GM18507 (cell line): ENCODE measurements at places on chromosomes 4 and X.

- no peak for DNase-seq
These were observed 1.7 kb upstream of the PPP2R2C start for GRCh38 chr4:6474053-6474568.

DNA sequence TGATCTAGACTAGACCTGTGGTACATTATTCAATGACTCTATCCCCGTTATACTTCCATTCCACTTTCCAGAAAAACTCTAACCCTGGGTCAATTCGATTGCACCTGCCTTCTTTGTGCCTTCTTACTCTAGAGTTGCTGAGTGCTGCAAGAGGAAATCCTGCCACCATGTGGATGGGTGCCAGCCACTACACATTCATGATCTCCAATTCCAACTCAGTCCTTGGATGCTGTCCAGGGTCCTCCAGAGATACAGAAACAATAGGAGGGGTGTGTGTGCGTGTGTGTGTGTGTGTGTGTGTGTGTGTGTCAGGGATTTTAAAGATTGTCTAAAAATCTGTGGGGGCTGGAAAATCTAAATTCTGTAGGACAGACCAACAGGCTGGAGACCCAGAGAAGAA, 42.9 kb upstream of the INTS6L start:
- no peak for DNase-seq

DNA sequence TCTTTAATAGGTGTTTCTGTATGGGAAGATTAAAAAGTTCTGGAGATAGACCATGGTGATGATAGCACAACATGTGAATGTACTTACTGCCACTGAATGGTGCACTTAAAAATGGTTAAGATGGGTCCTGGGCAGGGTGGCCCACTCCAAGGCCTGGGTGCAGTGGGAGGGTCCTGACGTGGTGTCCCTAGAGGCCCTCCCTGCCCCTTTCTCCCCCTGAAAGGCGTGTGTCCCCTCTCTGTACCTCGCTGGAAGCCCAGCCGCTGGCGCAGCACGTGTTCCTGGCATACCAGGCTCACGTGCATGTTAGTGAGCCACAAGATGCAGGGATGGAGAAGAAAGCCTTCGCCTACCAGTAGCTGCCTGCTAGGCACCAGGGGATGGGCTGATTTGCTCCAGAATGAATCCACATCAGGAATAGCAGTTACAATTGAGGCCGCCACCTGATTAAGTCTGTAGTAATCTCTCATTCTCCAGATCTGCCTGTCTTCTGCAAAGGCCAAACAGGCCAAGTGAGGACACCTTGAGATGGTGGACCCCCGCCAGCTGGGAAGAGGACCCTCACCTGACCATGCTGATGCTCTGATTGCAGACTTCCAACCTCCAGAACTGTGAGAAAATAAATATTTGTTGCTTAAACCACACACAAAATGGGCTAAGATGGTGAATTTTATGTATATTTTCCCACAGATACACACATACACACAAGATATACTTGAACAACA, 67.5 kb downstream of the COQ2 start:
- DNase-seq = no peak

- no peak for DNase-seq
These were observed 1.8 kb downstream of the RGS12 start for GRCh38 chr4:3294401-3295241.

GRCh38 chrX:96838537-96838936, 45.2 kb upstream of the RPA4 start:
- no peak for DNase-seq

- no peak for DNase-seq
These were observed 199.0 kb upstream of the NUDT6 start for GRCh38 chr4:123121241-123121907.

DNA sequence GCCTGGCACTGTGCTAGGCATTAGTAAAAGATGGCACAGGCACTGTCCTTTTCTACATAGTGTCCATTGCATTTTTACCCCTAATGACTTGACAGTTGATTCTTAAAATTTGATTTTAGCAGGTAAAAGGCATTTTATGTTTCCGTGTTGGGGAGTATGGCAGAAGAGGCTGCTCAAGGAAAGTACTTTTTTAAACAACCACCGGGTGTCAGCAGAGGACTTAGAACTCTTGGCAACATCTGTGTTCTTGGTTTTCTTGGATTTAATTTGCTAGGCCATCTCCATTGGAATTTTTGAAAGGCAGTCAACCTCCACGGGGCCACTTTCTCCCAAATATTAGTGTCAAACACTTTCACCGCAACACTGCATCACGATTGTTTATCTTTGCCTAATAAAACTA, 102.9 kb downstream of the TSPAN7 start:
- no peak for DNase-seq

GRCh38 chr4:102196221-102196620, 149.1 kb downstream of the SLC39A8 start:
- no peak for DNase-seq

DNA sequence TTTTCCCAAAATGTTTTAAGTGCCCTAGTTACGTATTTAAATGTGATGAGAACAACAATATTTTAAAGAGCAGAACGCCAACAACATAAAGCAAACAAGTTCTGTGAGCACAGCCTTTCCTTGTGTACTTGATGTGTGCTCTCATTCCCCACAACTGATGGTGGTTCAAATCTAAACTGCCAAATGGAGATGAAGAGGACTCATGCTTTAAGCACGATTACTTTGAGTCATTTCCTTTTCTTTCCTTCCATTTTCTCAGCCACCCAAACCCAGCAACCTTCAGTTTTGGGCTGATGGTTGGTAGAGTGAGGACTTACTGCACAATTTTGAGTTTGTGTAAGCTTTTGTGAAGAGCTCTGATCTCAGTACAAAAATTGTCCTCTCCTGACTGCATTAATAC, 1.7 kb downstream of the NSD2 start:
- no peak for DNase-seq

DNA sequence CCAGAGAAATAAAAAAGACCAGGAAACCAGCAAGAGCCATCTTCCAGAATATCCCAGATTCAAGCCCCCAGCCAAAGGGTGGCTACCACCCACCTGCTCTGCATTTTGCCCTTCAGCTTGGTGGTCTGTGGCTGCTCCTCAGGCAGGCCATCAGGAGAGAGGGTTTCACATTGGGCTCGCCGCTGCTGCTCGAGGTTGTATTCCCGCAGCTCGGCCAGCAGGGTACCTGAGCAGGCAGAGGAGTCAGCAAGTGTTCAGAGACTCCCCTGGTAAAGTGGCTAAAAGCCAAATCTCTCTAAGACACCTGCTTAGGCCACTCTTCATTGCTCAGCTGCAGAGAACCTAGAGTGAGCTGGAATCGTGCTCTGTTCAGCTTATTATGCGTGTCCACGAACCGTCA, 110.8 kb upstream of the HSD17B10 start:
- DNase-seq = no peak

GRCh38 chr4:26751838-26752237, 108.8 kb upstream of the STIM2 start:
- no peak for DNase-seq

DNA sequence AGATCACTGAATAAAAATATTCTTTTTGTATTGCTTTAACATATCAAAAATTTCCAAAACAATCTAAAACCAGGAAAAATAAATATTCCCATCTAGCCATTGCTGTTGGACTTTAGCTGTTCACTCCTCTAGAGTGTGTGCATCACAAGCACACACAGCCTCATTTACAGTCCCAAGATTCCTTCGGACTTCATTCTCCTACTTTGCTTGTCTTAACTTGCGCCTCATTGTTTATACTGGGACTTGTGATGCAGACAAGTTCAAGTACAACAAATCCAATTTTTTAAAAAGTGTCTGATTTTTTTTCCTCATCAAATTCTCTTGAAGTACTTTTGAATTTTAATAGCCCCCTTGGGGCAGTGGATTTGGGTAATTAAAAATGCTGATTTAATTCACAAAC, 55.6 kb downstream of the TLL1 start:
- DNase-seq = no peak

DNA sequence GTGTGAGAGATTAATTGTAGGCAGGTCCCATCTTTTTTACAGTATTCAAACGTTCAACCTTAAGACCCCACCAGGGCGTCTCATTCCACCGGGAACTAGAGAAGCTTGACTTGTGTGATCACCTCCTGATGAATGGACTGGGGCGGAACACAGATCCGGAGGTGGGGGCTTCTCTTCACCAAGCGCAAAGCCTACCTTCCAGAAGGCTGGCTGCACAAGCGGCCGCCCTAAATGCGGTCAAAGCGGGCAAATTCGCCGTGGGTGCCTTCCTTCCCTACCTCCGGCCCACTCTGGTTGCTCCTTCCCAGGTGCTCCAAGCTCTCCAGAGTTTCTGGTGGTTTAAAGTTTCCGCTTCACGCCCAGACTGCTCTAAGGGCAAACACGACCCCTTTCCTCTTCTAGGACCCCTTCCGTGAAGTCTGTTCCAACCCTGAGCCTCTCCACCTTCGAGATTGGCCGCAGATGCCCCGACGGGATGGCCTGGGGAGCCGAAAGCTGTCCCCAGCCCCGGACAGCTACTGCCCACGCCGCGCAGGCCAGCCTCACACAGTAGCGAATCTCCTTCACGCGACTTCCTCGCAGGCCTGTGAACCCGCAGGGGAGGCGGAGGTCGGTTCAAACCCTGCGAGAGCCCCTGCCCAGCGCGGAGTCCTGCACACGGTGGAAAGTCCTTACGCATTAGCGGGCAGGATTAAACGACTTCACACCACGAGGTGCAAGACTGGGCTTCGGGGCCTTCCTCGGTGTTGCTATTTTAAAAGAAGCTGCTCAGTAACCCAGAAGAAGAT, 1.6 kb upstream of the WWC2 start:
- DNase-seq = no peak

DNA sequence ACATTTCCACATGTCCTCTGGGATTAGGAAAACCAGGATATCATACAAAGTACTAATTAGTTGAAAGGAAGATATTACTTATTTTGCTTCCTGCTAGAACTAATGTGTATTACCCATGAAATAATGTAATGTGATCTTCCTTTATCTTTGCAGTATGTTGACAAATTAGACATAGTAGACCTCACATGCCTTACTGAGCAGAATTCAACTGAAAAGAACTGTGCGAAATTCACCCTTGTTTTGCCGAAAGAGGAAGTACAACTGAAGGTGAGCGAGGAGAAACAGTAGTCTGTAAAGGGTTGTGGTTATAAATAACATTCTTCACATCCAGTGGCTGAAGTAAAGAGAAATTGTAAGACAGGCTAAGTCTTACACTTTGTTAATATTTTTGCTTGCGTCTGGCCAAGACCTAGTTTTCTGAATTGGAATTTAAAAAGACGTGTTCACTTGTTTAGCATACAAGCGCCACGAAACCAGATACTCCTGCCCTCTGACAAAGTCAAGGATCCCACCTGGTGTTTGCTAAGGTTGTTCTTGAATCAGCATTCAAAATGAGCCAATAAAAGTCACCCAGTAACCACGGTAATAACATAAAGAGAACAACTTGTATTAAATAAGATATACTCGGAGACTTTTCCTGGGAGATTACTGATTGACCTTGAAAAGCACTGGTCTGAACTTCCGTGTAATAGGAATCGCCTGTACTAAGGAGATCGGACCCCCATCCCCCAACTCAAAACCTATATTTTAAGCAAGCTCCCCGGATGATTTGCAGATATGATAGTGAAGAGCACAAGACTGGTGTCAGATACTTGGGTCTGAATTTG, 16.9 kb downstream of the STAP1 start:
- no peak for DNase-seq

- no peak for DNase-seq
These were observed 520.5 kb upstream of the NR3C2 start for GRCh38 chr4:148962539-148963290.

DNA sequence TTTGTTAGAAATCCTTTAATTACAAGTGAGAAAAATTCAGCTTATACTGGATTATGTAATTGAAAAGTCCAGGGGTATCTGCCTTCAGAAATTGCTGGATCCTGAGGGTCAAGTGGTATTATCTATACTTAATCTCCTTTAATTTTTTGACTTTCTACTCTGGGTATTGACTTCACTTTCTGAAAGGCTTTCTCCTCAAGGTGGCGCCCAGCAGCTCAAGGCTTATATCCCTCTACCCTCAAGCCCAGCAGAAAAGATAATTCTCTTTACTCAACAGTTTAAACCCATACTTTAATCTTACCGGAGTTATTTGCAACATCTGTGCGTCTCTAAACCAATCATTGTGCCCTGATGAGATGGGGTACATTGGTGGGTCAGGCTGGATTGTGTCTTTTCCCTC, 129.5 kb downstream of the LARP7 start:
- DNase-seq = no peak

GRCh38 chr4:109608879-109609278, 48.8 kb downstream of the MCUB start:
- DNase-seq = no peak

- DNase-seq = no peak
These were observed 1.7 kb downstream of the CD38 start for GRCh38 chr4:15779809-15780208.

DNA sequence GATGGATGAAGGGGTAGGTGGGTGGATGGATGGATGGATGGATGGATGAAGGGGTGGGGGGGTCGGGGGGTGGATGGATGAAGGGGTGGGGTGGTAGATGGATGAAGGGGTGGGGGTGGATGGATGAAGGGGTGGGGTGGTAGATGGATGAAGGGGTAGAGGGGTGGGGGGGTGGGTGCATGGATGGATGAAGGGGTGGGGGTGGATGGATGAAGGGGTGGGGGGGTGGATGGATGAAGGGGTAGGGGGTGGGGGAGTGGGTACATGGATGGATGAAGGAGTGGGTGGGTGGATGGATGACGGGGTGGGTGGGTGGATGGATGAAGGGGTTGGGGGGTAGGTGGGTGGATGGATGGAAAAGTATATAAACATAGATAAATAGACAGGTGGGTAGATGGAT, 74.2 kb downstream of the PRKX start:
- no peak for DNase-seq

DNA sequence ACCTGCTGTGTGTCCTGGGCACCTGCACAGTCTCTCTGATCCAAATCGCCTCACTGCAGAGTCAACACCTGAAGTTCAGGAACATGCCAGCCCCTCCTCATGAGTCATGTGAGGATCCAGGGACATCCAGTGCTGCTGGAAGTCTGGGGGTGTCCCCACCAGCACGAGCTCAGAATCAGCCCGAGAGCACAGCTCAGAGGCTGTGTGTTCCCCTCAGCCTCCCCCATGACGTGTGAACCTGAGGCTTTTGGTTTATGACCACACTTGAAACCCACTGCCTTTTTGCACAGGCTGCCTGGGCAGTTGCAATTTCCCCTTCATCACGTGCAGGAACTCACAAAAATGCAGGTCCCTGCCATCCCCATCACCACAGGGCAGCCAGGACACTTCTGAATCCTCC, 47.1 kb downstream of the PPP2R2C start:
- no peak for DNase-seq

DNA sequence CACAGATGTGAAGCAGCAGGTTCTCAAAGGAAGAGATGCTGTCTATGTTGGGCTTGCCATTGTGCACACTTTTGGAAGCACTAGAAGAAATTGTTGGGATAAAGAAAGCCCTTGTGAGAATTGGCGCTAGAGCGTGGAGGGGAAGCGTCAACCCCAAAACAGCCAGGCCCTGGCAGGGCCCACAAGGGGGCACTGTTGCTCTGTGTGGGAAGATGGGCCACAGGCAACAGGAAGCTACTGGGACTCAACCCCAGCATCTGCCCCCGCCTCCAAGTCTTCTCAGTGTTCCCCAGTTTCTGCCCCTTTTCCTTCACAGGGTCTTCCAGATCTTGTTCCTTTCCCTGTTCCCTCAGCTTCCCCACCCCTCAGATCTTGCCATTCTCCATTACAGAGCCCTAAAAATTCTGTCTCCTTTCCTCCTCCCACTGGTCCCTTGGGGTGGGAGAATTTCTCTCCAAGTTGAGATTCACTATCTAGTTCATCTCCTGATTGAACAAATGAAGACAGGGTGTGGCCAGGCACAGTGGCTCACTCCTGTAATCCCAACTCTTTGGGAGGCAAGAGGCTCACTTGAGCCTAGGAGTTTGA, 85.5 kb downstream of the STARD8 start:
- DNase-seq = peak; percentile 14
